ENCODE measurements at places on chromosomes 1 and 21. TPM values are rescaled to one million over a fixed set of nuclear protein-coding genes. Genes with fewer than 3 reads are reported as not detected.

- H3K27me3 ChIP-seq: no peaks in the 10 kb centered on the region
- DNase-seq: no peak
- no peaks in the 10 kb centered on the region for H3K4me1 ChIP-seq
- H3K4me3 ChIP-seq: no peak overlapping the region
- no peak overlapping the region for H3K27ac ChIP-seq
Measured at GRCh38 chr1:174828264-174828663, 171.5 kb upstream of the CACYBP start.

DNA sequence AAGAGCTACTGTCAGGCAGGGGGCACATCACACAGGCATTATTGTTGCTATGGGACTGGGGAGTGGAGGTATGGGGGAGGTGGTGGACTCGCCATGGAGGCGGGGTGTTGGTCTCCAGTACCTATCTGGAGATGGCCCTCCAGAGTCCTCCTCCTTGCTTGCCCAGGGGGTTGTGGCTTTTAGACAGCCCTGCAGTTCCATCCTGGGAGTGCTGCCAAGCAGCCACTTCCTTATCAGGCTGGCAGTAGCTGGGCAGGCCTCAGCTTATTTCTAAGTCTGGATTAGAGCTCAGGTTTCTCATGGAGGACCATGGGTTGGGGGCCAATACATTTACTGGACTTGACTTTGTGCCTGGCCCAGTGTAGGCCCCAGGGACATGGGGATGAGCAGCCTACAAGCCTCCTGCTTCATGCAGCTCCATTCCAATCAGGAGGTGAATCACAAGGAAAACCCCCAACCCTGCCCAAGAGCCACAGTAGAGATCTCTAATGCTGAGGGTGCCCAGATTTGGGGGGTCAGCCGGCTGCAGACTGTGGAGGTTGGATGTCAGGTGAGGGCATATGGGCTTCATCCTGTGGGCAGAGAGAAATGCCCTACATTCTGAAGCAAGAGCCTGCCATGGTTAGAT is 210.7 kb upstream of the EDN2 start:
- H3K4me1 ChIP-seq: no peaks in the 10 kb centered on the region
- no peaks in the 10 kb centered on the region for H3K27me3 ChIP-seq
- no peak overlapping the region for H3K27ac ChIP-seq
- DNase-seq: no peak
- no peak overlapping the region for H3K4me3 ChIP-seq
- H3K36me3 ChIP-seq: no peaks in the 10 kb centered on the region

GRCh38 chr1:239858057-239858456 is 233.6 kb upstream of the FMN2 start:
- no peak overlapping the region for H3K27ac ChIP-seq
- no peaks in the 10 kb centered on the region for H3K27me3 ChIP-seq
- no peaks in the 10 kb centered on the region for H3K36me3 ChIP-seq
- H3K4me1 ChIP-seq: no peaks in the 10 kb centered on the region
- no peak for DNase-seq
- no peak overlapping the region for H3K4me3 ChIP-seq

PLA2G2C gene
- total RNA-seq: not detected

UROD gene
- 74.7 TPM for total RNA-seq

TRABD2B gene
- 0.71 TPM for total RNA-seq

PAPPA2 gene
- total RNA-seq: 0.69 TPM

LRRC8B gene
- total RNA-seq: 6.8 TPM

DNA sequence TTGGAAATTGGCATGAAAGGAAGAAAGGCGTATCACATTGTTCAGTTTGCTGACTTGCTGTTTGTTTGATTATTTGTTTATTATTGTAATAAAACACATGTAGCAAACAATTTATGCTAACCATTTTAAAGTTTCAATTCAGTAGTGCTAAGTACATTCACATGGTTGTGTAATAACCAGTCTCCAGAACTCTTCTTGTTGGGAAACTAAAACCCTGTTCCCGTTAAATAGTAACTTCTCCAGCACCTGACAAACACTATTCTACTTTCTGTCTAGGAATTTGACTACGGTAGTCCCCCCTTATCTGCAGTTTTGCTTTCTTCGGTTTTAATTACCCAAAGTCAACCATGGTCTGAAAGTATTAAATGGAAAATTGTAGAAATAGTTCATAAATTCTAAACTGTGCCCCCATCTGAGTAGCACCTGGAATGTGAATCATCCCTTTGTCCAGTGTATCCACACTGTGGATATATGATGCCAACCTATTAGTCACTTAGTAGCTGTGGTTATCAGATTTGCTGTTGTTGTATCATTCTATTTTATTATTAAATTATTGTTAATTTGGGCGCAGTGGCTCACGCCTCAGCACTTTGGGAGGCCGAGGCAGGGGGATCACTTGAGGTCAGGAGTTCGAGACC is 5.5 kb downstream of the MORC3 start:
- no peak overlapping the region for H3K4me3 ChIP-seq
- H3K36me3 ChIP-seq: no peaks in the 10 kb centered on the region
- H3K27ac ChIP-seq: no peak overlapping the region
- H3K27me3 ChIP-seq: no peaks in the 10 kb centered on the region
- DNase-seq: no peak
- H3K4me1 ChIP-seq: peaks cover 13% of the 10 kb centered on the region

SERPINC1 gene
- not detected for total RNA-seq

CD164L2 gene
- 1.2 TPM for total RNA-seq

- no peak overlapping the region for H3K4me3 ChIP-seq
- peaks cover 5% of the 10 kb centered on the region for H3K4me1 ChIP-seq
Measured at GRCh38 chr1:223745731-223746130, 33.4 kb downstream of the CAPN2 start.

DNA sequence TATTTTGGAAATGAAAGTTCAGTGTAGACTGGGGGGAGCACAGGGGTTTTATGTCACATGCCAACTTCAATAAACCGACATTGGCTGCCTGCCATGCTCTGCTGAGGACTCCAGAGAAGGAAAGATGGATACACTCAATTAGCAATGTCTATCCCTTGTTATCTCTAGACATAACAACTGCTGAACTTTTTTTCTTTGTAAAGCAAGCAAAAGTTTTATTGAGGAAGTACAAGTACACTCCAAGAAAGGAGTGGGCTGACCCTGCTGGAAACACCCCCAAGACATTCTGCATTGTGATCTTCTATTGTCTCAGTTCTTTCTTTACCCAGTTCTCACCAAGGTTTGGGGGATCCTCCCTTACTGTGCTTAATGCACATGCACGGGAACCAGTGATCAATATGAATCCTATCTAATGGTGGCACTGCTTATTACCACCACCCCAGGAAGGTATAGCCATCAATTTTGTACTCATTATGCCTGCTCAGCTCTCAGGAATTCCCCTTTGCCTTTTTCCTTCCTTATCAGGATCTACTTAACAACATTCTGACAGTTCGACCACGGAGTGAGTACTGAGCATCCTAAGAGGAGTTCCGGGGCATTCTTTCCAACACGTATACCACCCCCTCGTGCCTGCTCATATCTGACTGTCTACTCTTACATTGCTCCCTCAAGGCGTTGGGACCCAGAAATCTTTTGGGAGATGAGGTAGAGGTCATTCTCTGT is 28.7 kb downstream of the SYNJ1 start:
- H3K36me3 ChIP-seq: no peaks in the 10 kb centered on the region
- no peak for DNase-seq
- no peaks in the 10 kb centered on the region for H3K27me3 ChIP-seq
- H3K27ac ChIP-seq: no peak overlapping the region
- no peak overlapping the region for H3K4me3 ChIP-seq

GCSAML gene
- total RNA-seq: not detected

- no peak for DNase-seq
- no peak overlapping the region for H3K27ac ChIP-seq
- H3K4me3 ChIP-seq: no peak overlapping the region
- no peaks in the 10 kb centered on the region for H3K4me1 ChIP-seq
- H3K27me3 ChIP-seq: no peaks in the 10 kb centered on the region
Measured at GRCh38 chr1:50251702-50252101, 143.0 kb downstream of the ELAVL4 start.

CCNL2 gene
- total RNA-seq: 159 TPM

DNA sequence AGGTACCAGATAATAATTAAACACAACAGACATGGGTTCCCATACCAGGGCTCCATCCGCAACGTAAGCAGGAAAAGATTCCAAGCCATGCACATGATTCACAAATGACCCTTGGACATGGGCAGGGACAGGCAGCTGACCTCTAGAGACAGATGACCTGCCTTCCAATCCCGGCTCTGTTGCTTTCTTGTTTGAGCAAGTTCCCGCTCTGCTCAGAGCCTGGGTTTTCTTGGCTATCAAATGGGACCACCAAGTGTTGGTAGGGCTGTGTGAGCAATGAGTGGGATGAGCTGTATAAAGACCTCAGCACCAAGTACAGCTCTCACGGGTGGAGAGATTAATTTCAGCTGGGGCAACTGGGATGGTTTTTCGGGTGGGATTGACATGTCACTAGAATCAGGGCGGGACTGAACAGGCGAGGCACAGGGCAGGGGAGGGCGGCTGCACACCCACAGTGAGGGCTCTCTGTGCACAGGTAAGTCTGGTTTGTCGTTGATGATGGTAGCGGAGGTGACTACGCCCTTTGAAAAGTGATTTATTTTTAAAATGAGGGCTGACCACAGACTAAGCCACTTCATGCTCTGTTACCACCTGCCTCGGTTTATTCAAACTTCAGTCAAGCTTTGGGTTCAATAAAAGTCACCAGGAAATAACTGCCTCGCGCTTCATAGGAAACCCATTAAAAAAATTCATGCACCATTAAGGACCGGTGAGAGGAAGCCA is 57.5 kb upstream of the IFFO2 start:
- no peak for DNase-seq
- H3K27ac ChIP-seq: no peak overlapping the region
- H3K4me1 ChIP-seq: peaks cover 2% of the 10 kb centered on the region
- no peaks in the 10 kb centered on the region for H3K27me3 ChIP-seq
- H3K4me3 ChIP-seq: no peak overlapping the region

DNA sequence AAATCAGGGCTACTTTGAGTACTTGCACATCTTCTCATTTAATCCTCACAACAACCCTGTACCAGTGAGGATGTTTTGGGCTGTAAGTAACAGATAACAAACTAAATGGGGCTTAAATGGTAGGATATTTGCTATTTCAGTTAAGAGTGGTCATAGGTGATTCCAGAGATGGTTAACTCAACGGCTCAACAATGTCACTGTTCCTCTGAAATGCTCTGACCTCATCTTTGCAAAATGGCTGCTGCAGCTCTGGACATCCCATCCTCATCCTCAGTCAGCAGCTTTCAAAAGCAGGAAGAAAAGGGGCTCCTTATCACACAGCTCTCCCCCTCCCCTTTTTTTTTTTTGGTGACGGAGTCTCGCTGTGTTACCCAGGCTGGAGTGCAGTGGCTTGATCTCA is 1.5 kb downstream of the LDLRAD2 start:
- no peak overlapping the region for H3K27ac ChIP-seq
- H3K4me3 ChIP-seq: no peak overlapping the region
- no peaks in the 10 kb centered on the region for H3K4me1 ChIP-seq

GRCh38 chr1:98344731-98345130 is 316.8 kb upstream of the SNX7 start:
- DNase-seq: no peak
- no peak overlapping the region for H3K27ac ChIP-seq
- no peaks in the 10 kb centered on the region for H3K4me1 ChIP-seq
- H3K36me3 ChIP-seq: no peaks in the 10 kb centered on the region
- no peak overlapping the region for H3K4me3 ChIP-seq
- no peaks in the 10 kb centered on the region for H3K27me3 ChIP-seq

DNA sequence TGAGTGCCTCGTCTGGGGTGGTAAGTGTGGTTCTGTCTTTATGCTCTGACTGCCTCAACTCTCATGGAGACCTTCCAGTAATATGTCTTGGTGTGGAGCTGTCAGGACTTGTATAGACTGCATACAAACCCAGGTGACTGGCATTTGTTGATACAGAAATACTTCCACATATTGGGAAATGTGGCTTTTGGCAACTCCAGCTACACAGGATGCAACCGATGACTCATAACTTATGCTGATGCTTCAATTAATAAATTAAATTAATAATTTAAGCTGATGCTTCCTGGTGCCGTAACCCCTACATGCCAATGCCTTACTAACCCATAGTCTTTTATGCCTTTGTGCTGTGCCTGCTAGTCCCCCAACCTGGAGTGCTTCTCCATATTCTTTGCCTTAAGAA is 72.3 kb upstream of the ARTN start:
- no peaks in the 10 kb centered on the region for H3K36me3 ChIP-seq
- H3K4me3 ChIP-seq: no peak overlapping the region
- H3K27me3 ChIP-seq: no peaks in the 10 kb centered on the region
- DNase-seq: no peak
- H3K4me1 ChIP-seq: peaks cover 9% of the 10 kb centered on the region
- no peak overlapping the region for H3K27ac ChIP-seq

DNA sequence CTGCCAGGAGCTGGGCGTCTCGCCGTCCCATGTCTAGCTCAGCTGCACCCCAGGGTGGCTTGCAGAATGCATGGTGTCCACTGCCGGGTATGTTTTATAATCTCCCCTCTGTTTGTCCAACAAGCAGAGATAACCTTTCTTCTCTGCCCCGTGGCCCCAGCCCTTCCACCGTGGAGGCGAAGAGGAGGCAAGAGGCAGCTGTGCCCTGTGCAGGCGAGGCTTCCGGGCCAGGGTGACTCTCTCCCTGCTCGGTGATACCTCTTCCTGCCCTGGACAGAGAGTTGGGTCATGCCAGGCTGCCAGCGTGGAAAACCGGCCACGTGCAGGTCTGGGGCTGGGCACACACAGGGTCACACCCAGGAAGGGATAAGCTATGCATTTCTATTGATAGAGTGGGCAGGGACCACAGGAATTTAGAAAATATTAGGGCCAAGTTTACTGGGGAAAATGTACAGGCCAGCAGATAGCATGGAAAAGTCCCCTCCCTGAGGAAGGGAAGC is at the start of gene TFF2:
Gene TFF2 (minus strand): TSS at position 68 of the 500 bp plus-strand sequence. CDS start 37 bp downstream, at position 31.
- no peaks in the 10 kb centered on the region for H3K4me1 ChIP-seq
- DNase-seq: no peak
- no peaks in the 10 kb centered on the region for H3K27me3 ChIP-seq

- no peak overlapping the region for H3K4me3 ChIP-seq
- no peak overlapping the region for H3K27ac ChIP-seq
- no peaks in the 10 kb centered on the region for H3K4me1 ChIP-seq
- no peaks in the 10 kb centered on the region for H3K36me3 ChIP-seq
- H3K27me3 ChIP-seq: no peaks in the 10 kb centered on the region
- no peak for DNase-seq
Measured at GRCh38 chr1:77742011-77742555, 17.6 kb downstream of the USP33 start.

CYB561D1 gene
- total RNA-seq: 3.8 TPM

- peak overlapping the region; percentile 93 for H3K27ac ChIP-seq
- H3K27me3 ChIP-seq: no peaks in the 10 kb centered on the region
- H3K4me3 ChIP-seq: peak overlapping the region; percentile 98
Measured at GRCh38 chr1:54407404-54408146, 1.4 kb upstream of the SSBP3 start.

- H3K4me1 ChIP-seq: no peaks in the 10 kb centered on the region
- H3K4me3 ChIP-seq: no peak overlapping the region
- no peaks in the 10 kb centered on the region for H3K36me3 ChIP-seq
- DNase-seq: no peak
Measured at GRCh38 chr1:204445860-204446412, 34.3 kb upstream of the PPP1R15B start.

ADCY10 gene
- 0.12 TPM for total RNA-seq

DNA sequence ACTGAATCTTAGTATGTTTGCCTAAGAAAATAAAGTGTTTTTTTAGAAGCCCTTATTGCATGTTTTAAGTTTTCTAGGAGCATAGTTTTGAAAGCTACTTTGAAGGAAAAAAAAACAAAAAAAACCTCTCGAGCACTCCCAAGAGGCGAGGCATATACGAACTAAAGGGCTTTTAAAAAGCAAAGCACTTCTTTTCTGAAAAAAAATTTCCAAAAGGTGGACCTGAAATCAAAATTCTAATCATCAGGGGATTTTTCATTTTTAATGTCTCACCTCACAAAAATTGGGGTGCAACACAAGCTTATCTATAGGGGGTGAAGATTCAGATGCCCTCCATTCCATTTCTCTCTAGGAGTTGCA is 594 bp downstream of the GLMN start:
- H3K27me3 ChIP-seq: no peaks in the 10 kb centered on the region
- H3K4me3 ChIP-seq: peak overlapping the region; percentile 66
- no peaks in the 10 kb centered on the region for H3K36me3 ChIP-seq
- DNase-seq: no peak
- peak overlapping the region; percentile 90 for H3K27ac ChIP-seq
- H3K4me1 ChIP-seq: peaks cover 5% of the 10 kb centered on the region

Data from ovary (tissue), 10 donors.